ENCODE measurements at places on chromosomes 4 and X. TPM values are rescaled to one million over a fixed set of nuclear protein-coding genes. Genes with fewer than 3 reads are reported as not detected.

GPR34 gene
- 3.4 TPM for total RNA-seq

EXOSC9 gene
- total RNA-seq: 14.8 TPM

CHST7 gene
- total RNA-seq: 21.9 TPM

ARAP2 gene
- 206 TPM for total RNA-seq

ERCC6L gene
- total RNA-seq: not detected

GAGE1 gene
- total RNA-seq: not detected

CTAG1B gene
- total RNA-seq: not detected

PABPC1L2A gene
- not detected for total RNA-seq

PCDH7 gene
- total RNA-seq: 12.6 TPM

KIAA1210 gene
- 0.33 TPM for total RNA-seq

NAP1L2 gene
- 13.4 TPM for total RNA-seq

CMC4 gene
- total RNA-seq: 26.7 TPM

GRCh38 chr4:128856246-128856645 is 46.7 kb downstream of the JADE1 start:
- H3K27ac ChIP-seq: peak overlapping the region; percentile 40
- peaks cover 15% of the 10 kb centered on the region for H3K4me1 ChIP-seq
- H3K36me3 ChIP-seq: peaks cover 58% of the 10 kb centered on the region
- H3K27me3 ChIP-seq: no peaks in the 10 kb centered on the region

GRCh38 chr4:109184491-109184961 is 117.9 kb downstream of the COL25A1 start:
- H3K4me1 ChIP-seq: no peaks in the 10 kb centered on the region
- no peaks in the 10 kb centered on the region for H3K36me3 ChIP-seq
- no peak for DNase-seq

GRCh38 chr4:150135134-150135772 is 57.0 kb downstream of the DCLK2 start:
- no peak for DNase-seq
- H3K27ac ChIP-seq: no peak overlapping the region
- peaks cover 4% of the 10 kb centered on the region for H3K4me1 ChIP-seq
- no peaks in the 10 kb centered on the region for H3K36me3 ChIP-seq

GRCh38 chrX:145533534-145533933 is 284.1 kb upstream of the SLITRK2 start:
- no peaks in the 10 kb centered on the region for H3K27me3 ChIP-seq
- DNase-seq: no peak
- H3K4me3 ChIP-seq: no peak overlapping the region
- H3K27ac ChIP-seq: no peak overlapping the region

DNA sequence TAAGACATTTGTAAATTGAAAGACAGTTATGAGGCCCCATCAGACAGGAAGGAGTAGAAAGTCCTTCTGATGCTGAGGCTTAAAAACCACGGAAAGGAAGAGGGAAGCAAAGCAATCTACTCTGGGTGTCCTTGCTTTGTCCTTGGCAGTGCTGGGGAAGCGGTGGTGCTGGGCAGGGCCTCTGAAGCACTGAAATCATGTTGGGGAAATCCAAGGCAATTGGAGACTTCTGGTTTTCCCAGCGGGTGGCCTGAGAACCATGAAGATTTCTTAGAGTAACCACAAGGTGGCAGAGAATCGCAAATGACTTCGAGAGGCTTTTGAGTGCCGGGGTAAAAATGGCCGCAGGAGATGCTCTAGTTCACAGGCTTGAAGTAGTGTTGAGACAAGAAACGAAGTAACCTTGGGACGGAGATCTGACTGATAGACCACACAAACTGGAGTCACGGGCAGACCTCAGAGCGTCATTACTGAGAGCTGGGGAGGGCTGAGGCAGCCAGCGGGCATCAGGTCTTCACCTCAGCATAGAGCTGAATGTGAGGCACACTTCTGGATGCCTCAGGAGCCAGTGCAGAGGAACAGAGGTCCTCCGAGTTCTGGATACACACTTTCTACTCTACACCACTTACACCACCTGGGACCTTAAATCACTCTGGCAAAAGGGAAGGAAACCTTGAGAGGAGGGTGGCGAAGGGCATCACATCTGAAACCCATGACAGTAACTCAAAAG is 130.7 kb upstream of the GPRIN3 start:
- DNase-seq: peak; percentile 44
- H3K27ac ChIP-seq: no peak overlapping the region
- no peaks in the 10 kb centered on the region for H3K36me3 ChIP-seq
- no peak overlapping the region for H3K4me3 ChIP-seq
- H3K27me3 ChIP-seq: no peaks in the 10 kb centered on the region

DNA sequence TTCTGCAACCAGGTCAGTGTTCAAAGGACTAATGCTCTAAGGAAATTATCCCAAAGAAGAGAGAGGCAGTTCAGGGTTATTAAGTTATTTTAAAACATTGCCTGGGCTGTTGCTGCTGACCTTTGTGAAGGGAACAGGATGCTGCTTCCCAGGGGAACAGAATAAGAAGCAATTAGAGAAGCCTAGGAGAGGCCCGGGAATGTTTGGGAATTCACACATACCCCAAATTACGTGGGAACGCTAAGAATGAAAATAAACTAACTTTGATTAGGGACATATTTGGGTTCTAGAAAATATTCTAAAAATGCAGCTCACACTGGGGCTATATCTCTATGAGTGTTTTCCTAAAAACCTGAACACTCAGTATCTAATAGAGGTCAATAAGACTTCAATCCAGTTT is 243.1 kb upstream of the FTHL17 start:
- no peaks in the 10 kb centered on the region for H3K27me3 ChIP-seq
- DNase-seq: no peak
- no peak overlapping the region for H3K4me3 ChIP-seq
- no peaks in the 10 kb centered on the region for H3K36me3 ChIP-seq

DNA sequence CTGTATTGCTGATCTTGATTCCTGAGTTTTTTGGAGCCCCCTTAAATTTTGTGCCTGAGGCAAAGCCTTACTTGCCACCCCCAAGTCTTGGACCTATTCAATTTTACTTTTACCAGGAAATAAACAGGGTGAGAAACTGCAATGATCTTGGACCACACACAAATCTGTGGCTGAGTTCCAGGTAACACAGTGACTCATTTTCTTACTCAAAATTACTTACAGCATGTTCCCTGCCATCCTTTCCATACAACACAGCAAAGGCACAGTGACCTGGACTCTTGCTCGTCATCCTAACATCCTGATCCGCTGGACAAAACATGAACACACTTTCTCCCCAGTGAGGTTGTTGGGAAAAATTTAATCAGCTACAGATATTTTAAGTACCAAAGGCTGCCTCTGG is 60.7 kb upstream of the S100G start:
- no peak overlapping the region for H3K4me3 ChIP-seq
- H3K27ac ChIP-seq: no peak overlapping the region
- H3K4me1 ChIP-seq: no peaks in the 10 kb centered on the region

DNA sequence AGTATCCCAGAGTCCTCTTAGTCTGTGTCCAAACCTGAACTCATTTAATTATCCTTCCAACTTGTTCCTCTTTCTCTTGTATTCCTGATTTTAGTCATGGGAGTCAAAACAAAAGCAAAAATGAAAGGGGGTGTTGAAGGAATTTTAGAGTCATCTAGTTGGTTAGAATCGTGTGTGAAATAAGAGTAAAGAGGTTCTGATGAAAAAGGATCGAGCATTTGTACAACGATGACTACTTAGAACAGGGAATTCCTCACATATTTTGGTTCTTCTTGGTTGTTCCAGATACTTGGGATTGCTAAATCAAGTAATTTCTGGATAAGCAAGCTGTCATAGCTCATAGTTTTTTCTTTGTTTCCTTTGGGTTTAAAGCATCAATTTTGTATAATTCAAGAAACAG is 194.4 kb downstream of the BCOR start:
- no peak overlapping the region for H3K27ac ChIP-seq
- no peaks in the 10 kb centered on the region for H3K36me3 ChIP-seq
- H3K4me1 ChIP-seq: no peaks in the 10 kb centered on the region
- no peaks in the 10 kb centered on the region for H3K27me3 ChIP-seq
- no peak overlapping the region for H3K4me3 ChIP-seq

GRCh38 chrX:140504371-140505324 is at the start of gene SOX3:
Gene SOX3, minus strand, starts transcription at chrX:140505069. Its CDS starts 9 bp downstream, at chrX:140505060.
- peaks cover 26% of the 10 kb centered on the region for H3K4me1 ChIP-seq
- DNase-seq: no peak
- H3K4me3 ChIP-seq: no peak within 1 kb of the TSS
- H3K36me3 ChIP-seq: no peaks in the 10 kb centered on the region
- no peak within 1 kb of the TSS for H3K27ac ChIP-seq

DNA sequence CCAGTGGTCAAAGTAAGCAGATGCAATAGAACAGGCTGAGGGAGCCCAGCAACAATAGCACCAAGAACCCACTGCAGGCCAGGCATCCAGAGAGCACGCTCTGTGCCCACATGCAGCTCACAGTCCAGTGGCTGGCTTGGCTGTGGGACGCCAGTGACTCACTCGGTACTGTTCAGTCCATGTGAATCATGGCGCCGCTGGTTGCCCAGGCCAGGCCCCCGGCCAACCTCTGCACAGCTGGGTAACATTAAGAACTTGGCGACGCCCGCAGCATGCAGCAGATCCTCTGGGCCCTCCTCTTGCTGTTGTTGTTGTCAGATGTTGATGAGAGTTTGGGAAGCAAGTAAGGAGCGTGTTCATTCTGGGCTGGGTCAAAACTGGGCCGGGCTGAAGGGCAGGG is 60.5 kb downstream of the MSX1 start:
- no peaks in the 10 kb centered on the region for H3K4me1 ChIP-seq
- no peak overlapping the region for H3K4me3 ChIP-seq
- H3K27ac ChIP-seq: no peak overlapping the region

DNA sequence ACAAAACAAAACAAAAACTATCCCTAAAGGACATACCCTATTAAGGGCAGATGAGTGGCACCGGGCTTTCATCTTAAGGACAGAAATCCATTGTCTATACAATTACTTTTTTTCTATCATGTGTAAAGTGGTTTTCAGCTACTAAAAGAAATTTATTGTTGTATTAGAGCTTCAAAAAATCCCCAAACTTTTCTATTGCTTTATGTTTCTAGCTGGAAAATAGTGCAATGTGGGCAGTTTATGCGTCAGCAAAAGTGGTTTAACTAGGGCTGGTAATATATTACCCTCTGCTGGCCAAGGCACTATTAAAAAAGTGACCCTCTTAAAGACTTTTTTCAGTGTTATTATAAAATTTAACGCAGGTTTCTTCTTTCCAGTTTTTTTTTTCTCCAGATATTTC is 15.5 kb upstream of the GPR82 start:
- H3K36me3 ChIP-seq: no peaks in the 10 kb centered on the region
- H3K27ac ChIP-seq: no peak overlapping the region
- no peaks in the 10 kb centered on the region for H3K4me1 ChIP-seq
- DNase-seq: no peak

DNA sequence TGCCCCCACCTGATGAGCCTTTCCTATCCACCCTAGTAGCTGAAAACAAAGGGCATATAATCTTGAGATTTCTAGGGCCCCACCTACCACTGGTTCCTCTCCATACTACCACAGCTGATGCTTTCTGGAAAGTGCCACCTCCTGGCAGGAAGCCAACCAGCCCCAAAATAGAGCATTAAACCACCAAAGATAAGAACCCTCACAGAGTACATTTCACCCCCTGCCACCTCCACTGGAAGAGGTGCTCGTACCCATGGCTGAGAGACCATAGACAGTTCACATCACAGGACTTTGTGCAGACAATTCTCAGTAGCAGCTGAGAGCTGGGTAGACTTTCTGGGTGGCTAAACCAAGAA is 94.1 kb downstream of the IRS4 start:
- H3K4me3 ChIP-seq: no peak overlapping the region
- no peak for DNase-seq
- H3K36me3 ChIP-seq: no peaks in the 10 kb centered on the region
- H3K27ac ChIP-seq: no peak overlapping the region

- H3K36me3 ChIP-seq: no peaks in the 10 kb centered on the region
- no peak overlapping the region for H3K4me3 ChIP-seq
- no peak for DNase-seq
- H3K27ac ChIP-seq: no peak overlapping the region
- H3K4me1 ChIP-seq: peaks cover 1% of the 10 kb centered on the region
Measured at GRCh38 chr4:15676039-15676438, 5.6 kb upstream of the FAM200B start.

GRCh38 chrX:16022580-16023200 is 100.7 kb upstream of the GRPR start:
- no peak for DNase-seq
- no peaks in the 10 kb centered on the region for H3K36me3 ChIP-seq
- H3K27ac ChIP-seq: no peak overlapping the region
- no peaks in the 10 kb centered on the region for H3K27me3 ChIP-seq

- H3K27ac ChIP-seq: no peak overlapping the region
- H3K27me3 ChIP-seq: no peaks in the 10 kb centered on the region
- no peak for DNase-seq
- H3K36me3 ChIP-seq: no peaks in the 10 kb centered on the region
- no peaks in the 10 kb centered on the region for H3K4me1 ChIP-seq
Measured at GRCh38 chr4:16952896-16953630, 54.6 kb upstream of the LDB2 start.

DNA sequence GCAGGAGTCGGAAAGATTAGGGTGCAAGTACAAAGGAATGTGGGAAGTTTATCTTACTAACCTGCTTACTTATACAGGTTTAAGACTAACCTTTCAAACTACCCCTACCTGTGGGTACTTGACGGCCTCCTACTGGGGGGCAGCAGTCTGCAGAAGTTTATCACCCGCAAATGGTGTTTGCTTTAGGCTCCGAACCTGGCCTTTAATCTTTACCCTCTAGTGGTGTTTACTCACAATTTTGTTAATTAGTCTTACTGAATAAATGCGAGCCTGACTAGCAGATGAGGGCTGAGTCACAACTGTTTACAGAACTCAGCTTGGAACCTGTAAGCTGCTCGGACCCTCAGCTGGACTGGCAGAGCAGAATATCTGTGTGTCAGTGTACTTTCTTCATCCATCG is 204.2 kb upstream of the GPRIN3 start:
- DNase-seq: no peak
- no peaks in the 10 kb centered on the region for H3K4me1 ChIP-seq
- H3K27ac ChIP-seq: no peak overlapping the region
- H3K4me3 ChIP-seq: no peak overlapping the region
- H3K36me3 ChIP-seq: no peaks in the 10 kb centered on the region

DNA sequence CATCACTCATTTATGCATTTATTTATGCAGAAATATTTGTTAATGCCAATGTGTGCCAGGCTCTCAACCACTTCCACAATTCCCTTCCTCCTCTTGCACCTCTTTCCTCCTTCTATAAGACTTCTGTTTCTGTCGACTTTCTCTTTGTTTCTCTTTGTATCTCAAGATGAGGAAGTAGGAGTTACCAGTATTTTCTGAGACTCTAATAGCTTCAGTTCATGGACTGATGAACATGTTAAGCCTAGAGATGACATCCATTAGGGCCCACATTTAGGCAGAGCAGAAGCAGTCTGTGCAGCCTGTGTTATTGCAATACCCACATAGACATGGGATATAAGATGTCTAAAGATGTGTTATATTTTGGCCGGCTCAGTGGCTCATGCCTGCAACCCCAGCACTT is 241.8 kb upstream of the SMIM31 start:
- H3K36me3 ChIP-seq: no peaks in the 10 kb centered on the region
- no peak overlapping the region for H3K4me3 ChIP-seq
- H3K4me1 ChIP-seq: no peaks in the 10 kb centered on the region
- no peak overlapping the region for H3K27ac ChIP-seq

GRCh38 chr4:72902354-72902753 is 167.2 kb downstream of the COX18 start:
- DNase-seq: no peak
- no peaks in the 10 kb centered on the region for H3K36me3 ChIP-seq
- H3K4me3 ChIP-seq: no peak overlapping the region
- H3K4me1 ChIP-seq: no peaks in the 10 kb centered on the region
- H3K27ac ChIP-seq: no peak overlapping the region

- DNase-seq: no peak
- H3K27ac ChIP-seq: no peak overlapping the region
- no peaks in the 10 kb centered on the region for H3K4me1 ChIP-seq
- no peaks in the 10 kb centered on the region for H3K36me3 ChIP-seq
Measured at GRCh38 chr4:25984266-25984665, 70.2 kb downstream of the SMIM20 start.
